ENCODE measurements at places on chromosomes 7 and 10. TPM values are rescaled to one million over a fixed set of nuclear protein-coding genes. Genes with fewer than 3 reads are reported as not detected.

Gene ZKSCAN5
- total RNA-seq, result 7.0 TPM

Gene PNLIPRP3
- 13.0 TPM for total RNA-seq

Gene BAIAP2L1
- 25.6 TPM for total RNA-seq

Gene TRPV5
- total RNA-seq, result not detected

Gene ASB10
- not detected for total RNA-seq

Gene TBX20
- not detected for total RNA-seq

Gene ANKRD16
- total RNA-seq, result 8.9 TPM

Gene SUN3
- total RNA-seq, result not detected

Gene TRIM73
- 1.3 TPM for total RNA-seq

Gene SPDYE6
- not detected for total RNA-seq

Gene UBE2H
- total RNA-seq, result 65.5 TPM

Gene MARVELD1
- total RNA-seq, result 12.6 TPM

Gene TBXAS1
- total RNA-seq, result 3.9 TPM

Gene PIP
- total RNA-seq, result not detected

Gene CTAGE6
- total RNA-seq, result under 0.01 TPM

Gene GSTO1
- 180 TPM for total RNA-seq

Gene C1QL3
- total RNA-seq, result not detected

Gene PAPOLB
- total RNA-seq, result not detected

Gene LIPJ
- not detected for total RNA-seq

Gene GIMAP2
- total RNA-seq, result 0.24 TPM

Measured in tracheal epithelial cell (primary cell).